ENCODE measurements at places on chromosomes 4 and X. TPM values are rescaled to one million over a fixed set of nuclear protein-coding genes. Genes with fewer than 3 reads are reported as not detected.

Gene RGN
- total RNA-seq = not detected

Gene AVPR2
- total RNA-seq = not detected

Gene FAM241A
- total RNA-seq = 3.4 TPM

Gene TACR3
- total RNA-seq = not detected

Gene VCX3A
- not detected for total RNA-seq

Gene ARSD
- 7.3 TPM for total RNA-seq

Gene GPR143
- total RNA-seq = not detected

All from mononuclear cell (primary cell).